A549 (cell line): ENCODE measurements at places on chromosomes 6 and 20. TPM values are rescaled to one million over a fixed set of nuclear protein-coding genes. Genes with fewer than 3 reads are reported as not detected.

DNA sequence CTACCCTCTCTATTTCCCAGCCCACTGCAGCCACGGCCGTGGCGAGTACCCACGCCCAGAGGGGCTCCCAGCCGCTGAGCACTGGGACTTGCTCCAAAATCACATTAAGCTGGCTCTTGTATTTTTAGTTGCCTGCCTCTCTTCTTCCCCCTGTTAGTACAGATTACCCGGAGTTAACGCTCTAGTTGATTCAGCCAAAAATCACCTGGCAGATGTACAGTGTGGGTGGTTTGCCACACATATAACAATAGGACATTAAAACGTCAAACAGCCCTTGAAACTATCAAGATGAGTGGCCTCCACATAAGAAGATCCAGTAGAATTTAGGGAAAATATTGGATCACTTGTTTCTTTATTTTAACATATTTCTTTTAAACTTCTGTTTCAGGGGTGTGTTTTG, 268.8 kb upstream of the PRDM1 start:
- no peak for DNase-seq

The EDEM2 gene
- polyA plus RNA-seq = 48.9 to 52.0 TPM (median 51.2 TPM) in 3 replicates

The VIP gene
- polyA plus RNA-seq = not detected in 3 replicates

DNA sequence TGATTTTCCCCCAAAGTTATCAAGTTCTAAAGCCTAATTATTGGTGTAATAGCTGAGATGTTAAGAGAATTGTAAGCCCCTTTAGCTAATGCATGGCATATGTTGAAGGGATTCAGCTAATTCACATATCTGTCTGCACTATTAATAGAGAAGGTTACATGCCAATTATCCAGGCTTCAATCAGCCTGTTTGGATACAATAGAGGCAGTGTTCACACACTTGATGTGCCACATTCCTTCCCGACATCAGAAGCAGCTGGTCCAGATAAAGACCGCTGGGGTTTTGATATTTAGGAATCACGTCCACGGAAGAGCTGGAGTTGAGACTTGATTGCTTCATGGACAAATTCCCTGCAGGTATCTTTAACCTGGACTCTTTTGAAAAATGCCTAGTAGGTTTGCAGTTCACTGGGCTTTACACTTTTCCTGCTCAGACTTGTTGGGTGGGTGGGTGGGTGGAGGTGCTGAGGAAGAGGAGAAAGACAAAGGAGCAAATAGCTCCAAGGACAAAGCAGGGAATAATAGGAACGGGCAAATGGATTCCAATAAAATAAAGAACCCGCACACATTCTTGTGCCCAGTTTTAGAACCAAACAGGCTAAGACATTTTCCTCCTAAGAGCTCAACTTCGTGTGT, 142.6 kb upstream of the ZNF217 start:
- no peak for DNase-seq

DNA sequence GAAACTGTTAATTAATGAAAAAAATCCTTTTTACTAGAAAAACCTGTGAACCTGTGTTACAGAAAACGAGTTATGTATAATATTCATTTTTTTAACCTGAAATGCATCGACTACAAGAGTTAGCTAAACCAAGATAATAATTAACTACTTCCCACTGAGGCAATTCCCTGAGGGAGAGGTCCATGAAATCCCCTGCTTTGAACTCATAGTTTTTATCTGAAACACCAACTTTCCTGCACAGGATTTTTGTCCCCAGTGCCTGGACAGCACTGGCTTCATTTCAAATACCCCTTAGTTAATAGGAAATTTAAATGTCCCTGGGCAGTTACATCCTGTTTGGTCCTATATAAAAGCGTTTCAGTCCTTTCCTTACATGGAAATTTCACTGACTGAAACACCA, at the start of gene OR14J1:
Gene OR14J1 (plus strand): TSS at position 386 of the 400 bp plus-strand sequence. CDS start 4,989 bp downstream, outside the sequence.
- DNase-seq = no peak

- DNase-seq = no peak
Observed at GRCh38 chr6:167208819-167209576, 51.2 kb upstream of the GPR31 start.

- no peak for DNase-seq
Observed at GRCh38 chr6:113598786-113599185, 258.4 kb upstream of the MARCKS start.

The PRPH2 gene
- not detected in 3 replicates for polyA plus RNA-seq

DNA sequence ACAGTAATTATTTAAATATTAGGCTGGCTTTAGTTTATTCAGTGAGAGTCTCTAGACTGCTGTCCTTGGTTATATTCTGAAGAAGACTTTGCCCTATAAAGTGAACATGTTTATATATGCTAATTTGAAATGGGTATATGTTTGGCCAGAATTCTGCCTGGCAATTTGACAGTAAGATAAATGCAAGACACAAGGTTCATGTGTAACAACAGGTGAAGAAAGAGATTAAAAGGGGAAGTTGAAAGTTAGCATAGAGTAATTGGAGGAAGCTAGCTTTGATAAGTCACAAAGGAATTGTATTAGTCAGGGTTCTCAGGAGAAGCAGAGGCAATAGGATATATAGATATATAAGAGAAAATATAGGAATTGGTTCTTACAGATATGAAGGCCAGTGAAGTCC, 191.4 kb downstream of the CENPW start:
- no peak for DNase-seq

DNA sequence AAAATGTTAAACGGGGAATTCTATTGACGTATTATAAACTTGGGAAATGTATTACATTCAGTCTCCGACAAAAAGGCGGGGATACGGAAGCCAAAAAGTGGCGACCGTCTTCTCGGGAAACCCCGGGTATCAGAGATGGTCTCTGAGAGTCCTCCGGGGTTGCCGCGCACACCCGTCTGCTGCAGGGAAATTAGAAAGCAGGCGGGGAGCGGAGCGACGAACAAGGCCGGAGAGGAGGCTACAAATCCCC, 1.5 kb downstream of the SALL4 start:
- peak; percentile 28 for DNase-seq

The NNAT gene
- not detected in 3 replicates for polyA plus RNA-seq

The CLIC5 gene
- not detected in 3 replicates for polyA plus RNA-seq

The LIN28B gene
- 3.0 to 3.6 TPM (median 3.6 TPM) in 3 replicates for polyA plus RNA-seq

The GPLD1 gene
- polyA plus RNA-seq = 1.2 to 1.6 TPM (median 1.3 TPM) in 3 replicates

GRCh38 chr6:84093441-84094435, 60.2 kb downstream of the MRAP2 start:
- DNase-seq = no peak

The ENPP3 gene
- polyA plus RNA-seq = not detected in 3 replicates

GRCh38 chr6:76702187-76702586, 629.7 kb upstream of the IMPG1 start:
- no peak for DNase-seq

The GSTA3 gene
- polyA plus RNA-seq = not detected in 3 replicates

DNA sequence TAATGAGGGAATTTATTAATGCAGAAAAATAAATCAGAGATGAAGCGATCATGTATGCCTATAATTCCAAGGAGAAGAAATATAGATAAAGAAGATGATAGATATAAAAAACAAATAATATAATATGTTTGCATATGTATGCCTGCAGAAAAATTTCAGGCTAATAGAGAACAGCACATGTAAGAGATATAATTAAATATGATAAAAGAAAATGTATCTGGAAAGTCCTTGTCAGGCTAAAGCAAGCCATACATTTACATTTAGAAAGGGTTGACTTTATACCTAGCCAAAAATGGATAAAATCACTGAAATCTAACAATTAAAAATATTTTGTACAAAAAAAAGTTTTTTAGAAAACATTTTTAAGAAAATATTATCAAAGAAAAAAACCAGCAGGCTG, 454.1 kb downstream of the C6orf118 start:
- DNase-seq = no peak

DNA sequence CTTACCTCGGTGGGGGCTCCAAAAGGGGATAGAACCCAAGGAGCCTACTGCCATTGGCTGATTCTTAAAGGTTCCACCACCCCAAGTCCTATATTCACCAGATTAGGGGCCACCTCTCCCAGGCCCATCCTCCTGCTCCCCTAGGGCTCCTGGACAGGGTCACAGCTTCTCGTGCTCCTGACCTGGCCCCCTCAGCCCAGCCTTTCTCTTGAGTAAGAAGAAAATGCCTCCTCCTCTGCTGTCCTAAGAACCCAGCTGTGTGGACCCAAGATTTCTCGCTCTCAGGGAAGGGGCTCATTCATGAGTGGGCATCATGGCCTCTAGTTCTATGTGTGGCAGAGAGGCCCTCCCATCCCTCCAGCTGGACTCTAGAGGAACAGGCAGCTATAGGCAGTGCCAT, 16.6 kb downstream of the HLA-DPB1 start:
- no peak for DNase-seq

DNA sequence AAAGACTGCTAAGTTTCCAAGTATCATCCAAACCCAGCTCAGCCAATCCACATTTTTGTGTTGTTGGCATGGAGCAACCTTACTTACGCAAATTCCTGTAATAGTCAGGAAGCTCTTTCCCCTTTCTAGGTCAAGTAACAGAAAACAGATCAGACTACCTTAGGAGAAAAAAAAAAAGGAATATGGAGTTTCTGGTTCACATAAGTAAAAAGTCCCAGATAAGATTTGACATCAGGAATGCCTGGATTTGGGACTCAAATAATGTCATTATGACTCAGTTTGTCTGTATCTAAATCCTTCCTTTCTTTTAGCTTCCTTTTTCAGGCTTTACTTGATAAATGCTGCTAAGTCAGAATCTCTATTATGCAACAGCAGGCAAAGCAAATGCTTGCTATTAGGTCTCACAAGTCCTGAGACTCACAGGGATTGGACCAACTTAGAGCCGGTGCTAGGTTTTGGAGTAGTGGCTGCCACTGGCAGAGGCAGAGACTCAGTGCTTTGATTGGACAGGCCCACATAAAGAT, 44.5 kb downstream of the NCOA7 start:
- no peak for DNase-seq

The EFCAB8 gene
- not detected in 3 replicates for polyA plus RNA-seq

The VTA1 gene
- 44.3 to 49.0 TPM (median 45.7 TPM) in 3 replicates for polyA plus RNA-seq

- no peak for DNase-seq
Observed at GRCh38 chr6:91106083-91106482, 519.2 kb upstream of the MAP3K7 start.

- DNase-seq = no peak
Observed at GRCh38 chr20:2108498-2108897, 6.9 kb downstream of the STK35 start.

GRCh38 chr6:47737406-47737805, 39.0 kb downstream of the ADGRF4 start:
- DNase-seq = no peak

- DNase-seq = no peak
Observed at GRCh38 chr6:160462116-160462515, 113.9 kb downstream of the SLC22A3 start.

DNA sequence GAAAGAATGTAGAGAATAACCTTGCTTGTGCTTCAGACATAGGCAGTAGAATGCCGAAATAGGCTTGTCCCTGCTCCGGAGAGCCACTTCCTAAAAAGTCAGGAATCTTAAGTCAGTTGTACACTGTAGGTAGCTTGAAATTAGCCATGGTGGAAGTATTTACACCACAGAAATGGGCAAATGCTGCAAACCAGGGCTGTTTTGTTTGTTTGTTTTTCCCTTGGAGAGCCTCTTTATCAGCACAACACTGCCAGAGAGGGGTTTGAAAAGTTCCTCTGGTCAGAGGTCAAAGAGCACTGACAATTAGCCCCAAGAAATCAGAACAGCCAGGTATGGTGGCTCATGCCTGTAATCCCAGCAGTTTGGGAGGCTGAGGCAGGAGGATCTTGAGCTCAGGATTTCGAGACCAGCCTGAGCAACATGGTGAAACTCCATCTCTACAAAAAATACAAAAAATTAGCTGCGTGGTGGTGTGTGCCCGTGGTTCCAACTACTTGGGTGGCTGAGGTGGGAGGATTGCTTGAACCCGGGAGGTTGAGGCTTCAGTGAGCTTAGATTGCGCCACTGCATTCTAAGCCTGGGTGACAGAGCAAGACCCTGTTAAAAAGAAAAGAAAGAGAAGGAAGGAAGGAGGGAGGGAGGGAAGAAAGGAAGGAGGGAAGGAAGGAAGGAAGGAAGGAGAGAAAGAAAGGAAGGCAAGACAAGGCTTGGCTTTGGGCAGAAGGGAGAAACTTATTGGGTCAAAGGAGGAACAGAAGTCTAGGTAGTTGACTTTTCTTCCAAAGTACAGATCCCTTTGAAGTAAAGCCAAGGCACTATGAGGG, 61.0 kb upstream of the ZMYND8 start:
- DNase-seq = no peak

- no peak for DNase-seq
Observed at GRCh38 chr6:130964808-130965604, 98.0 kb downstream of the EPB41L2 start.

DNA sequence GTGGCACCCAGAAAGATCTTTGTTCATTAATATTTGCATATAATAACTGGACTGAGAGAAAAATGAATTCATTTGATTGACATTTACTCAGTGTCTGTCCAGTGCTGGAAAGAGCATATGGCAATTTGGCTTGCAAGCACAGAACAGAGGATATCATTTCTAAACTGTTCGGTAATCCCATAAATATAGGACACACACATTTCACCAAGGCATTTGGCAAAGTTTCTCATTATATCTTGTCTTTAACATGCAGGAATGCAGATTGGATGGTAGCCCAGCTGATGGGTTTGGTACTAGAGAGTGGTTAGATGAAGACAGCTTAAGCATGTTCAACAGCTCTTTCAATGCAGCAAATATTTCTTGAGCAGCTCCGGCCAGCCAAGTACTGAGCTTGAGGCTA, 259.2 kb downstream of the PRKN start:
- DNase-seq = no peak

DNA sequence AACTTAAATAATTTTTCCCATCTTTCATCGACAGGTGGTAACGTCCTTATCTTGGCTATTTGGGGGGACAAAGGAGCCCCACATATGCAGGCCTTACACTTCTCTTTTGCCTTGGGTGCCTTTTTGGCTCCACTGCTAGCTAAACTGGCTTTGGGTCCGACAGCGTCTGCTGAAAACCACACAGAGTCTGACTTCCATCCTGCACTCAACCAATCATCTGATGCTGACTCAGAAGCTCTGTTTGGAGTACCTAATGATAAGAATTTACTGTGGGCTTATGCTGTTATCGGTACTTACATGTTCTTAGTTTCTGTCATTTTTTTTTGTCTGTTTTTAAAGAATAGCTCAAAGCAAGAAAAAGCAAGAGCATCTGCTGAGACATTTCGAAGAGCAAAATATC, 178.5 kb downstream of the SLC16A10 start:
- no peak for DNase-seq

- no peak for DNase-seq
Observed at GRCh38 chr6:32763421-32763820, at the start of gene HLA-DQB2. Gene HLA-DQB2, minus strand, starts transcription at chr6:32763532. Its CDS starts 62 bp downstream, at chr6:32763470.

DNA sequence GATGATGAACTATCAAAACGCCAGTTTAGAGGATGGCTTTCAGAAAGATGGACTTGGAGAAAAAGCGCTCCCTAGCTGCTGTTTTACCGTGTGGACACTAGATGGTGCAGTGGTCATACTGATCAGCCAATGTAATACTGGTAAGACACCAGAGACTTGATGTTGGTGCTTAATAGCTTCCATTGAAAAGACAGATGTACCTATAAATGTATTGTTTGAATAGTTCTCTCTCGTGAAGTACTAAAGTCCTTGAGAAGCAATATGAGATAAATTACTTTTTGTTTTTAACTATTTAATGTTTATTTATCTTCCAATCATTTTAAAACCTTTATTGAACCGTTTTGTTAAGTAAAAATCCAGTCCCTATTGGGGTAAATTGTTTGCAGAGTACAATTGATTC, 63.9 kb upstream of the FUCA2 start:
- peak; percentile 77 for DNase-seq

The IP6K3 gene
- 0.03 to 0.20 TPM (median 0.07 TPM) in 3 replicates for polyA plus RNA-seq

The LINC00237 gene
- not detected in 3 replicates for polyA plus RNA-seq

GRCh38 chr20:37351689-37352607, 6.0 kb downstream of the SRC start:
- DNase-seq = no peak
